ENCODE measurements at places on chromosomes 4 and X.

DNA sequence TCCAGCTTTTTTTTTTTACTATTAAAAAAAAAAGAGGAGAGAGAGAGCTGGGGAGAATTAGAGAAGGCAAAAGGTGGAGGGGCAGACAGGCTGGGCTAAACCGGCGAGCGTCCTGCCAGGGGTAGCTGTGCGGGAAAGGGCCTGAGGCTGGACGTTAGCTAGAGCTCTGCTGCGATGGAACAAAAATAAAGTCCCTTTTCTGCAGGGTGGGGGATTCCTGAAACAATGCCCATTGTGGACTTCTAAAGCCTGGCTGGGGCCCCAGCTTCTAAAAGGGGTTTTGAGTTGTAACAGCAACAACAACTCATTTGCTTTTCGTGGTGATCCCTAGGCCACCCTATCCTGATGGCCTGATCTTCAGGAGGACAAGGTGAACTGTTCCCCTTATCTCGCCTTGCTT lies 311.7 kb downstream of the FBXW7 start:
- no peak for DNase-seq

DNA sequence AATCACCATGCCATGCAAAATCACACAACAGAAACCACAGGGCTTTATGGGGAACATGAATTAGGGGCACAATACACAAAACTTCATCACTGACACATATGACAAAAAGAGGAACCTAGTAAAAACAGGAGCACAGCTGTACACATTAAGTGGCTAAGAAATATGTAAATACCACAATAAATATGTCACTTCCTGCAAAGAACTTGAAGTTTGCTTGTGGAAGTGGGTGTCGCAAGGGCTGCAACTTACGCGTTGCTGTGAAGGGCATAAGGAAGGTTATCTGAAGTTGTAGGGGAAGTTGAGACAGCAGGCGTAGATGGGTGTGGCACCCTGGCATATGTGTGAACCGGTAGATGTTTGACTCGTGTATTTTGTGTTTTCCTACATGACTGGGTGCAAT lies 42.4 kb downstream of the CLCN4 start:
- DNase-seq, result no peak

GRCh38 chr4:82748810-82749470 lies 49.7 kb downstream of the SCD5 start:
- DNase-seq, result no peak

GRCh38 chr4:54315561-54316538 lies 86.8 kb downstream of the PDGFRA start:
- no peak for DNase-seq

DNA sequence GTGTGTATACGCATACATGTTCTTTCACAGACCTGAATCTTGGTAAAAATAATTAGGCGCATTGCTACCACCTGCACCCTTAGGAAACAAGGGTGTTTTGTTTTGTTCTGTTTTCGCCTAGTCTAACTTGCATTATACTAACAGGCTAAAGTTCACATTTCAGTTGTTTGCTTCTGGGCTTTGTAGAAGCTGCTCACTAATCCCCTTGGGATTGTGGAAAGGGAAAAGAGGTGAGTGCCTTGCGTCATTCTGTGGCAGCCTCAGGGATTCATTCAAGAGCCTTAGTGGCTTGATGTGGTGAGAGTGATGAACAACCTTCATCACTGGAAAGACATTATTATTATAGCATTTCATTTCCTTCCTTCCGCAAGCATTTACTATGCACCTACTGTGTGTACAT lies 331.1 kb downstream of the ADGRL3 start:
- no peak for DNase-seq

DNA sequence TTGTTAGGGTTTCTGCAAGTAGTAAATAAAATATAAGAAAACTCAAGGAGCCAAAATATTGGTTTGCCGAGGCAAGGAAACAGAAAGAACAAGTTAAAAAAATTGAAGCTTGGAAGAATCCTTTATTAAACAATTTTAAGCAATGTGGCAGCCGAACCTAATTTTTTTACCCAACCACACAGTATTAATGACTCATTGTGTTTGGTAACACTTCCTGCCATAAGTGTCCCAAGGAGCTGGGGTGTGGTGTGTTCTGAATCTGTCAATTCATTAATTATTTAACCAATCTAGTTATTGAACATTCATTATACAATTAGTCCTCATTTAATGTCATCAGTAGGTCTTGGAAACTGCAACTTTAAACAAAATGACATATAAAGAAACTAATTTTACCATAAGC lies 19.3 kb upstream of the CPE start:
- DNase-seq, result no peak

- DNase-seq, result no peak
Observed at GRCh38 chr4:77438549-77438948, 167.1 kb upstream of the CXCL13 start.

DNA sequence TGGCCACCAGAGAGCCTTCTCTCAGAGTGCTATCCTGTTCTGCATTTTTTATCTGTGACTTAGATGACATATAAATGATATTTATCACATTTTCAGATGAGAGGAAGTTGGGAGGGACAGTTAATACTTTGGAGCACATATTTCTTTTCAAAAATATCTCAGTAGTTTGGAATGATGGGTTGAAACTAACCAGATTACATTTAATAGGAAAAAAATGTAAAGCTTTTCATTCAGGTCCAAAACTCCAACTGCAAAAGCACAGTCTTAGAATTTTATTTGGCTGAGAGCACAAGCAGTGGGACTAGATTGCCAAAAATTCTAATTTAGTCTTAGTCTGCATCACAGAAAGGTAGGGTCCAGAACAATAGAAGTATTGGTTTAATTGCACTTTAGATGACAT lies 248.2 kb upstream of the TEX13A start:
- no peak for DNase-seq

DNA sequence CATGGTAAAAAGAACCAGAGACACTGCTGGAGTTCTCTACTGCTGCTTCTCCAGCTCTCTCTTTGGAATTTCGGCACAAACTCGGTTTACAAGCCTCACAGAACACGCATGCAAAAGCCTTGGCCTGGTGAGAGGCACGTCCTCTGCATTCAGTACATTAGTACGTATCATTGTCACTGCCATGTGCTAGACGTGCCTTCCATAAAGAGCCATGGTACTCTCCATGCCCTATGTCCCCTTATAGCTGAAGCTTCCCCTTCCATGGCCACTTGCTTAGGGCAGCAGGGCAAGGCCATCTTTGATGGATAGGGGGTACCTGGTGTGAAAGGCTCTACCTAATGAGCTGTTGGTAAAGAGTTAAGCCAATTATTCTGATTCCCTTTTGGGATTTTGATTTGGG lies 35.0 kb downstream of the DIPK2B start:
- DNase-seq, result no peak

- DNase-seq, result no peak
Observed at GRCh38 chrX:30702736-30703135, 49.5 kb downstream of the GK start.
